ENCODE measurements at places on chromosomes 2 and 18.

DNA sequence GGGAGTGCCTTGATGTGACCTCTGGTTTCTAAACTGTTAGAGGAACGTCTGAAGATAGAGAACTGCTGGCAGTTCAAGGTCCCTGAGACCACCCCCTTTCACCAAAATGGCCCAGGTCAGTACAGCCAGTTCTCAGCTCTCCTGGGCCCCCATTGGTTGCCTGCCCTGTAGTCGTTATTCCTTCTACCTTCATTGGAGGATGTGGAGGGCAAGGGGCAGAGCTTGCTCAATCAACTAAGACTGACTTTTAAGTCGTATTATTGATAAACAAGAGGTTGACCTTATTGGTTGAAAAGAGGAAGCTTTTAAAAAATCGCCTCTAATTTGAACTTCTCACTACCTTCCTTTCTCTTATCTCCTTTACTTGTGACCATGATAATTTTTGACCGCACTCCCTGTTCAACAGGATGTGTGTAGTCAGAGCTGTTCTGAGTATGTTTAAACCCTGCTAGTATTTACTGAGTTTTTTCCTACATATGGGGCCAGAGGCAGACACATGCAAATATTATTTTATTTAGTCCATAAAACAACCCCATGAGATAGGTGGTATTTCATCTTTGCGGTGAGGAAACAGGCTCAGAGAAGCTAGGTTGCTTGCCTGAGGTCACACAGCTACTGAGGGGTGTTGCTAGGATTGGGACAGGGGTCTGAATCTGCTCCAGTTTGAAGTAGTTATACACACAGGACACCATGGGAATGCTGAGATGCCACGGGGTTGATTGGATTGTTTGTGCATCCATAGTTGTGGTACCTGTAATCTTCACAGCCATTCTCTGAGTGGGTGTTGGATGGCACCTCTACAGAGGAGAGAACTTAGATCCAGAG lies 65.9 kb downstream of the TMEM247 start:
- DNase-seq: no peak

DNA sequence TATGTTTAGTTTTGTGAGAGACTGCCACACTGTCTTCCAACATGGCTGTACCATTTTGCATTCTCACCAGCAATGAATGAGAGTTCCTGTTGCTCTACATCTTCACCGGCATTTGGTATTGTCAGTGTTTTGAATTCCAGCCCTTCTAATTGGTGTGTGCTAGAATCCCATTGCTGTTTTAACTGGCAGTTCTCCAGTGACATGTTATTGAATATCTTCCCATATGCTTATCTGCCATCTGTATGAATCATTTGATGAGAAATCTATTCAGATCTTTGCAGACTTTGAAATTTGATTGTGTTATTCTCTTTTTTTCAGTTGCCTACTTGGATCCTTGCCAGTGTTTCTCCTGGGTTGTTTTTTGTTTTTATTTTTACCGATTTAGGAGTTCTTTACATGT lies 99.0 kb downstream of the SNTG2 start:
- DNase-seq: no peak

DNA sequence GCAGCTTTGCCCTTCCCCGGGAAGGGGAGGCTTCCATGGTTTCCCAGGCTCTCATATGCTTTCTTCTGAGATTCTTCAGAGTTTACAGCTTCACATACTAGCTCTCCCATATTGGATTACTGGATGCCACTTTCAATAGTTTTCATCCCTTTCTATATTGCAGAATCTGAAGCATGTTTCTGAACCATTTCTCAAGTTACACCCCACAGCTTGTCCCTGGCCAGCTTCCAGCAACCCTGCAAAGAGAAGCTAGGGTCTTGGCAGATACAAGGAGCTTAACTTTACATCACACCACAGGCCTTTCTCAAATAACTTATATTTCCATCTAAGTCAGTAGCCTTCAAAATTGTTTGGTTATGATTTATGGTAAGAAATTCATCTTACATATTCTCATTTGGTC lies 39.6 kb downstream of the LHCGR start:
- no peak for DNase-seq

GRCh38 chr2:196142825-196143224 lies 28.6 kb downstream of the STK17B start:
- no peak for DNase-seq

DNA sequence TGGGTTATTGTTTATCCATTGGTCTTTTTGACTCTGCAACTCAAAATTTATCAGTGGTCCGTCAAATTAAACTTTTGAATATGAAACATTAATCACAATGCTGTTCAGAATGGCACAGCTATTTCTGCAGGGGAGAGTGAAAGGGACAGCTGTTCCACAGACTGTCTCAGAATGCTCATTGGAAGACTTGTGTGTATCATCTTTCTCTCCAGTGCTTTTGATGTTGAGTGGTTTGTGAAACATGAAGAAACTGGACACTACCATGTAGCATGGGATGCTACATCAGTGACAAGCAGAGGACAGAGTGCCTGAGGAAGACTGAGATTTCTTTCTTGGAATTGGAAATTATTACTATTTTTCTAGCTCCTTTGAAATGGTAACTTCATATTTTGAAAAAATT lies 115.7 kb downstream of the PLCL1 start:
- no peak for DNase-seq

GRCh38 chr2:176789751-176790150 lies 422.8 kb upstream of the HNRNPA3 start:
- no peak for DNase-seq

GRCh38 chr2:171735991-171736710 lies 48.9 kb downstream of the DYNC1I2 start:
- DNase-seq: no peak

GRCh38 chr2:72996117-72996502 lies 75.4 kb downstream of the SFXN5 start:
- DNase-seq: no peak

DNA sequence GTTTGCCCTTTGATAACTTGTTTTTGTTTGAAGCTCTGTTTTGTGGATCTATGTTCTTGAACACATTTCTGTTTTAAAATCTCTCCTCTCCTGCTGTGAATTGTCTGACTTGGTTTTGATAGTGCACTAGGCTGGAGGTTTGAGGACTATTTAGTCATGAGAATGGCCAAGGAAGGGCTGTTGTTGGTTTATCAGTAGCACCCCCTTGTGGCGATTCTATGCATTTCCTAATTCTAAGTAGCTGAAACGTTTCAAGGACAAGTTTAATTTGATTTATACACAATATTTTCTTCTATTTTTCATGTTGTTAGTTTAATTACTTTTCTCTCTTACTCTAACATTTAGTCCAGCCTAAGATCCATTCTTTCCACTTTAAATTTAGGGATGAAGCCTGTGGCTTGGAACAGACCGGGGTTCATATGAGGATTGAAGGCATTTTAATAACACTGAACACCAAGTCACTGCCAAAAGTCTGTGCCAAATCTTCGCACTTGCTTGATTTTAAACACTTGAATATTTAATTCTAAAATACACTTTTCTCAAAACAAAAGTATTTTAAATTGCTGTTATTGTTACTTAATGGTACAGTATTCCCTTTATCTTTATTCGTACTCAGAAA lies 166.0 kb downstream of the SOCS6 start:
- DNase-seq: no peak

- DNase-seq: no peak
Measured at GRCh38 chr2:11571170-11571569, 37.3 kb downstream of the GREB1 start.

- DNase-seq: no peak
Measured at GRCh38 chr2:25372405-25373268, 30.9 kb upstream of the DNMT3A start.

GRCh38 chr2:239308661-239309397 lies 92.0 kb downstream of the HDAC4 start:
- no peak for DNase-seq

DNA sequence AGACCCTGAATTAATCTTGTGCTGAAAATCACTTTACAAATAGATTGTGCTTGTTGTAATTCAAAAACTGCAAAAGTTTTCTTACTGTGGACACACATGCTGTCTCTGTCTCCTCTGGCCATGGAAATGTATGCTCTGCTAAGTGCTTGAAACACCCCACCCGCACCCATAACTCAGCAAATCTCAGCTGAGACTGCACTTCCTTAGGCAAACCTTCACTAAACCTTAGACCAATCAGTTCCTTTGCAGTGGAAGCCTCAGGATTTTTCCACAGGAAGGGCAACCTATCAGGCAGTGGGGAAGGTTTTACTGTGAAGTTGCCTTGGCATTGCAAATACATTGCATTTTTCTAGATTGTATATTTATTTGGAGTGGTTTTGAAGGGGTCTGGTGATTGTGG lies 62.2 kb upstream of the PLA2R1 start:
- no peak for DNase-seq

DNA sequence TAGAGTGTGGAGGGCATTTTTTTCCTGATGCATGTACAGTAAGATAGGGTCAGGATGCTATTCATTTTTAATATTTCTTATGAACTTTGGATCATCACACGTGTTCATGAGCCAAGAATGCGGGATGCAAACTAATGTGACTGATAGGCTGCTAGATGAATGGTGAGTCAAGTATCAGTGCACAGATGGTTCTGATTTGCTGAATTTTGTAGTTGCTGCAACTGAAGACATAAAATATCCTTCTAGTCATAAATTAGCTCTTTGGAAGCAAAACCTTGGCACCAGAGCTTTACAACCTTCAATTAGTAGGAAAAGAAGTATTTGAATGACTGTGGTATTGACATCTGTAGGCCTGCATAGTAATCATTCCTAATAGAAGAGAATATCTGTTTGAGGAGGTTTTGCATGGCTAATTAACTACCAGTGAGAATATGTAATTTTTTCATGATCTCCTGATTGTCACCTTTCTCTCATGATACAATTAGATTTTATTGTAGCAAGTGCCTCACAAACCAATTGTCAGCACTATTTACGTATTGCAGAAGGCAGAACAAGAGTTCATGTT lies 94.0 kb downstream of the VRK2 start:
- DNase-seq: no peak

DNA sequence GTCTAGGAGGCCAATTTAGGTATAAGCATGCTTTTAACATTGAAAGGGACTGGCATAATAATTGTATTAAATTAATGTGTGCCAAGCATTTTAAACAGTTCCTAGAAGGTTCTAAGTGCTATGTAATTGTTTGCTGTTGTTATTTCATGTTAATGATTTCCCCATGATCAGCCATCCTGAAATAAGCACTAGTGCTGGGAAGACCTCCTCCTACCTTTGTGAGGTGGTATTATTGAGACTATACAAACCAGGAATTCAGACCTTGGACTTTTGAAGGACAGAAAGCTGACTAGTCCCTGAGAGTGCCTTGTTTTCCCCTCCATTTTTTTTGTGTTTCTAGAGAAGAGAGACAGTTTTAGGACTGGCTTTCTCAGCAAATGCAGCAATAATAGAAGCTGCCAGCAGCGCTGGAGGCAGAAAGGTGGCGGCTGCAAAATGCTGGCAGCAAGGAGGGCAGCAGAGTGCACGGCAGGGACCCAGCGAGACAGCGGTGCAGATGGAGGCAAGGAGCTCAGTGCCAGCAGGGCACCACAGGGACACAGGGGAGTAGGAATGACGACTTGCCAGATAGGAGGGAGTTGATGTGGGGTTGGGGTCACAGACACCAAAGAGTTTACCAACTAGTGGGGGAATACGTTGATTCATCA lies 25.3 kb downstream of the NABP1 start:
- no peak for DNase-seq

GRCh38 chr2:131046028-131046917 lies 47.0 kb downstream of the FAM168B start:
- no peak for DNase-seq

DNA sequence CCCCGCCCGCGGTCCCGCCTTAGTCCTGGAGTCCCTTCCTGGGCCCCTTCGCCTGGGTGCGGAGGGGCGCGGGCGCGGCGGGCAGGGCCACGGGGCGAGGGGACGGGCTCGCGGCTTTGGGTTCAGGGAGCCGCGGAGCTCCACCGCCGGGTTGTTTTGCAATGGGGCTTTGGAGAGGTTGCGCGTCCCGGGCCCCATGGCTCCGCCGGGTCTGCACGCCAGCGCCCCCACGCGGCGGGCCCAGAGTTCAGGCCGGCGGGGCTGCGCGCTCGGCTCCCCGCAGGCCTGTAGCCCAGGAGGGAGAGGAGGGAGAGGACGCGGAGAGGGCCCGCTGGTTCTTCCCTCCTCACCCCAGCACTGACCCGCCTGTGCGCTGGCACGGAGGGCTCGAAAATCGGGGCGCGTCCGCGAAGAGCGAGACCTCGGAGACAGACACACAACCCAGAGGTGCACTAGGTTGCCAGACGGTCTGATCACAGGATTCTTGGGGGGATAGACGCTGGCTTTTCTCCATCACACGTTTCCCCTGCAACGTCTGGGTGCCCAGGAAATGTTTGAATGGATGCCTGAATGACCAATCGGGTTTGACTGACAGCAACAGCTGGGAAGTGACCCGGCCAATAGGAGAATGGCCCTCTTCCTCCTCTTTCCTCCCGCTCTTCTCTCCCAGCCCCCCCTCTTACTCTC lies 4.9 kb upstream of the SIX2 start:
- no peak for DNase-seq

DNA sequence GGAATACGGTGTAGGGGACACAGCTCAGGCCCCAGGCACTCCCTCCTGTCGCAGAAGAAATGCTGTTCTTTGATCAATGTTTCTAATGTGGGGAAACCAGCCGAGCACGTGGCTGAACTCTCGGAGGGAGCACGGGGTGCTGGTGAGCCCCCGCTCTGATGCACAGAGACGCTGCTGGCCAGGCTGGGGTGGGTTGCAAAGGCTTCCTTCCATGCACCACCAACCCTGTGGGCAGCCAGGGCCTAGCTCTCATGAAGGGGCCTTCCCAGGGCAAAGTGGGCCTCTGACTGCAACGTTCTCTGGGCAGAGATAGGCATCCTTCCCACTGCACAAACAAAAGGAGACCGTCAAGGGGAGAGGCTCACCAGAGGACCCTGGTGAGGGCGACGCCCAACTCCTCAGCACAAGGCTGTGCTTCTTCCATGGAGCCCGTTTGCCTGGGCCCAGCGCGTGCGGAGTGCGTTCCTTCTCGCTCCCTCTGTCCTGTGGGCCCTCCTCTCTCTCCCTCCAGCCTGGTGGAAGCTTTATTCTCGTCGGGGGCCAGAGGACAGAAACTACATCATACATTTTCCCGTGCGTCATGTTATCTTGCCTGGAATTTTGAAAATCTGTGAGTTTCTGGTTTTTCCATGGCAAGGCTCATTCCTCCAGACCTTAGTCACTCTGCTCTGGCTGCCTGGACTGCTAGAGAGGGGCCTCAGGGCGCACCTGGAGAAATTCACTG lies 61.1 kb upstream of the SP3 start:
- DNase-seq: no peak

- no peak for DNase-seq
Measured at GRCh38 chr2:237345891-237346640, 67.9 kb downstream of the COL6A3 start.

DNA sequence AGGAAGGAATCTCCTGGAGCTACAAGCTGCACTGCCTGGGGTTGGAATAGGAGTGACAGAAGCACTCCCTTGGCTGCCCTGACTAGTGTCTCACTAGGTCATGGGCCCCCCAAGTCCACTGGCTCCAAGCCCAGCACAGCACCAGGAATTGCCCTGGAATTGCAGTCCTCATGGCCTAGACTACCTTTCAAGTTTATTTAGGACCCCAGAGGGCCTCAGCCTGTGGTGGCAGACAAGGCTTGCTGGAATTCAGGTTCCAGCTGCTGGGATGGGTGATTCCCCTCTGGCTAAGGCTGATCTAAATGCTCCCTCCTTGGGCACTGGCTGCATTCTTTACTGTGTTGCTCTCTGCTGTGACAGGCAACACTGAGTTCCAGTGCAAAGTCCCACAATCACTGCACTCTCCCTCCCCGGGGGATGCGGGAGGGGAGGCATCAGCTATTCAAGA lies 14.0 kb downstream of the STRADB start:
- no peak for DNase-seq

- DNase-seq: no peak
Measured at GRCh38 chr2:233816771-233817170, 37.6 kb downstream of the HJURP start.
